CD8-positive, alpha-beta T cell (primary cell): ENCODE measurements at places on chromosomes 3 and 15.

DNA sequence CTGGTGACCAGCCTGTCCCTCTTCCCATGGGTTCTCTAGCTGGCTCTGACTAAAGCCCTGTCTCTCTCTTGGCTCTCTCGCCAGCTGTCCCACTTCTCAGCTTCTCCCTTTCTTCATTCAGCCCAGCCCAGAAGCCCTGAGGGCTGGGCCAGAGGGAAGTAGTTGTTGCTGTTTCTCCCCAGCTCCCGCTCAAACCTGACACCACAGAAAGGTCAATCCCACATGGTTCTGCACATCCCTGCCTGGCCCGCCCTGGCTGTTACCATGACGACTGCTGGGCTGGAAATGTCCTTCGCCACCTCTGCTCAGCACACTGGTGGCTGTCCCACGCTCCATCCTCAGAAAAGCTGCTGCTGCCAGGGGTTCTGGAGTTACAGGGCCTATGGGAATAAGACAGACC is 25.9 kb downstream of the CCDC32 start:
- no peak for DNase-seq

GRCh38 chr15:31374986-31375385 is 48.4 kb downstream of the KLF13 start:
- DNase-seq = no peak

DNA sequence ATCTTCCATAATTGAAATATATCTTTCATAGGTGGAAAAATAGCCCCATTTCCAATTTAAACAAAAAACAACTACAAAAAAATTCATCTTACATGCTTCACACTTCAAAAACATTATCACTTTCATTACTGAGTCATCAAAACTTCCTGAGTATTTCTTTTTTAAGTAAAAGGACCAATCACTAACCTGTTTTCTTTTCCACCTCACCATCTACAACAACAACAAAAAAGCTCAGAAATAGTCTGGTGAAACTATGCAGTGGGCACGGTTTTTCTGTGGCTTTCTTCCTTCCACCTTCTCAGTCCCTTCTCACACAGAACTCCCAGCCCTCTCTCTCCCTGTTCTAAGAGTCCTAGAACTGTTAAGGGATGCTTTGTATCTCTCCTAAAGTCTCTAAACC is 20.3 kb upstream of the TNIK start:
- DNase-seq = no peak

DNA sequence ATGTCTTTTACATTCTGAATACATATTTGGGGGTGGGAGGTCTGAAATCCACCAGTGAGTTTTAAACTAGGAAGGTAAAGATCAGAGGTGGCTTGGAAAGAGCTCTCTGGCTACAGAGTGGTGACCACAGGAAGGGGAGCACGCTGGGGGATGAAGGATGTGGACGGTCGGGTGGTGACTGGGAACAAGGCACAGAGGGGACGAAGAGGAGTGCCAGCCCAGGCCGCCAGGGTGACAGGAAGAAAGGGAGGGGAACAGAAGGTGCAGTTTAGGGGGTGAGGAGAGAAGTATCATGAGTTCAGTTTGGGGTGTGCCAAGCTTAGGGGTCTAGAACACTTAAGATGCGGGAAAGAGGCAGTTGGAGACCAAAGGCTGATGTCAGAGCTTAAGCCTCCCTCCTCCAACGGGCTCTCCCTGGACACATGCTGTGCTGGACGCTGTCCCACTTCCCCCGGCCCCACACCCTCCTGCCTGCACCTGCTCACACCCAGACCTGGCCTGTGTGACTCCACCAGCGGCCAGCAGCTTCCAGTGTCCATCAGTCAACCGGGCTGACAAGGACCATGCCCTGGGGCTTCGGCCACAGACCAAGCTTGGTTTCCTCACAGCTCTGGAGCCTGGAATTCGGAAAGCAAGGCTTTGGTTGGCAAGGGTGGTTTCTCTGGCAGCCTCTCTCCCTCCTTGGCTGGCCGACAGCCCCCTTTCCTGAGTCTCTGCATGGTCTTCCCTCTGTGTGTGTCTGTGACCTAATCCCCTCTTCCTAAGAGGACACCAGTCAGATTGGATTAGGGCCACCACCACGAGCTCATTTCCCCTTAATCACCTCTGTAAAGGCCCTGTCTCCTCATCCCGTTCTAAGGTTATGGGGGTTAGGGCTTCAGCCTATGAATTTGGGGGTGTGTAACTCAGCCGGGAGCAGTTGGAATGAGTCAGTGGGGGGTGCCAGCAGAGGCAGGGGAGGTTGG is 120.4 kb upstream of the IQSEC1 start:
- no peak for DNase-seq

DNA sequence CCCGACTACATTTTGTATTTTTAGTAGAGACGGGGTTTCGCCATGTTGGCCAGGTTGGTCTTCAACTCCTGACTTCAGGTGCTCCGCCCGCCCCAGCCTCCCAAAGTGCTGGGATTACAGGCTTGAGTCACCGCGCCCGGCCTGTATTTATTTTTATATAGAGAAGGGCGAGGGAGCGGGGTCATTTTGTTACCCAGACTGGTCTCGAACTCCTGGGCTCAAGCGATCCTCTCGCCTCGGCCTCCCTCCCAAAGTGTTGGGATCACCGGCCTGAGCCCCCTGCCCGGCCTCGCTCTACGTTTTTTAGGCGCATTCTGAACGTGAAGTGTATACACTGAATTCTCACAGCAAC is 514 bp upstream of the PPP4R2 start:
- DNase-seq = no peak

- DNase-seq = no peak
Observed at GRCh38 chr15:57335719-57336118, 40.6 kb upstream of the CGNL1 start.

DNA sequence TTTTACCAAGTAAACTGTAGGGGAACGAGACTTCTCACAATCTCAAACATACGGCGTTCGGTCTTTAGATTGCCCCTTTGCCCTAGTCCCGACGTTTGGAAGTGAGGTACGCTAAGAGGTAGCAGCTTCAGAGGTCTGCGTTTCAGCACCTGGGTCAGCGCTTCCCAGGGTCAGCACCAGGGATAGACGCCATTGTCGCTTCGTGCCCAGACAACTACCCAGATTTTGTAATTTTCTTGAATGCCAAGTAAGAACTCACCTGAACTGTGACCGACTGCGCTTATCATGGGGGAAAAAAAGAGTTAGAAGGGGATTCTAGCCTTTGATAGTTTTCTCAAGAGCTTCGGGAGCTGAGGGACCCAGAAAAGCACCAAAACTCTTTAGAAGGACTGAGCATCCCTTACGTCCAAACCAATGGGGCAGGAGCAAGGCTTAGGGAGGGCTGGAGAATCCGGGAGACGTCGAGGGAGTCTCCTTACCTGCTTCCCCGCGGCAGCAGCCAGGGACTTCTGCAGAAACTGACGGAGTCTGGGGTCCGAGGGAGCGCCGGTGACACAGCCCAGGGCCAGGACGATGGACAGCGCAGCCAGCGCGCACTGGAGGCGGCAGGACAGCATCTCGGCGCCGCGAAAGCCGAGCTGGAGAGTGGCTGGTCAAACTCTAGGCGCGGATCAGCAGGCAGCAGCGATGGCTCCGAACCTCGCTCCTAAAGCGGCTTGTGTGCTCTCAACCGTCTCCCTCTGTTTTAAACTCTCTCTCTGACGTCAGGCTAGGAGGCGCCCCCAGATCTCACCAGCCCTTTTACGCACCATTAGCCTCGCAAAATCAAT is at the start of gene SST:
TSS of gene SST (minus strand) at position 720 of the 830 bp plus-strand sequence. CDS start at position 617, 103 bp downstream.
- no peak for DNase-seq
